ENCODE measurements at places on chromosomes 12 and 14.

GRCh38 chr14:99971941-99972747, 93.1 kb upstream of the EVL start:
- peak; percentile 79 for DNase-seq

DNA sequence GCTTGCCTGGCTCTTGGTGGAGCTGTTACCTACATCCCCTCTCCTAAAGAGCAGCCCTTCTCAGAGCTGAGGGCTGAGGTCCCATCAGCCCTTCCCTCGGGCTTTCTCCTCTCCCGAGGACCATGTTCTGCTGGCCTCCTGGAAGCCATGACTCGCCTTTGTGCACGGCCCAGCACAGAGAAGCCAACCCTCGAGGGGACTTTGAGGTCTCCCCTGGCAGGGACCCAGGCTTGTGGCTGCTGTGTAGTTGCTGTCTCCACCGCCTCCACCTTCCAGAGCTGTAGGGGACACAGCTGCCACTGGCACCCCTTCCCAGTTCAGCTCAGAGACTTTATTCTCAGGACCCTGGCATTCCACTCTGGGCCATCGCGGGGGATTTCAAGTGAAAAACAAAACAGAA, 22.9 kb upstream of the CCND2 start:
- DNase-seq, result no peak

- DNase-seq, result no peak
These were observed 377.6 kb upstream of the ATP2B1 start for GRCh38 chr12:90086281-90086680.

- DNase-seq, result no peak
These were observed 20.2 kb downstream of the KLHL28 start for GRCh38 chr14:44941591-44941990.

DNA sequence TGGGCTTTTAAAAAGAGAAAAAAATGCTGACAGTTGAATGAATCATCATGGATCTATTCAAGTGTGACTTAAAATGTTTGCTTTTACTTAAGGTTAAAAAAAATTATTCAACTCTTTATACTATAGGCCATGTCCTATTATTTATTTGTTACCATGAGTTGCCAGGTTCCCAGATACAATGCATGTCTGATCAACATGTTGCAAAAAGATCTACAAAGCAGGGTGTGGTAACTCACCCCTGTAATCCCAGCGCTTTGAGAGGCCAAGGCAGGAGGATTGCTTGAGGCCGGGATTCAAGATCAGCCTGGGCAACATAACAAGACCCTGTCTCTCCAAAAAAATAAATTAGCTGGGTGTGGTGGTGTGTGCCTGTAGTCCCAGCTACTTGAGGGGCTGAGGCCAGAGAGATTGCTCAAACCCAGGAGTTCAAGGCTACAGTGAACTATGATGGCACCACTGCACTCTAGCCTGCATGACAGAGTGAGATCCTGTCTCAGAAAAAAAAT, 460.8 kb downstream of the BCAT1 start:
- DNase-seq, result no peak

DNA sequence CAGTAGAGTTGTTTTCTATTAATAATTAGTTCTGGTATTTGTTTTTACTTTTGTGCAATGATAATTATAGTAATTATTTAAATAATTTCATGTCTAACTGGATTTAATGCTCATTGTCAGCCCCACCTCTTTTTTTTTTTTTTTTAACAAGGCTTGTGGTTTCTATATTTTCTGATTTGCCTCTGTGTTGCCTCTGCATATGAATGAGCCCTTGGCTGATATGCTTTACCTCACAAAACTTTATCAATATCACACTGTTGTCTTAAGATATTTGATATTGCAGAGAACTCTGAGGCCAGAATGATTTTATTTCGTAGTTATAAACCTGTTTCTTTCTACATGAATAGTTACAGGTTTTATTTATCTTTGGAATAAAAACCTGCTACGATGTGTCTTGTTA, 116.2 kb upstream of the ATP2B1 start:
- DNase-seq, result no peak

DNA sequence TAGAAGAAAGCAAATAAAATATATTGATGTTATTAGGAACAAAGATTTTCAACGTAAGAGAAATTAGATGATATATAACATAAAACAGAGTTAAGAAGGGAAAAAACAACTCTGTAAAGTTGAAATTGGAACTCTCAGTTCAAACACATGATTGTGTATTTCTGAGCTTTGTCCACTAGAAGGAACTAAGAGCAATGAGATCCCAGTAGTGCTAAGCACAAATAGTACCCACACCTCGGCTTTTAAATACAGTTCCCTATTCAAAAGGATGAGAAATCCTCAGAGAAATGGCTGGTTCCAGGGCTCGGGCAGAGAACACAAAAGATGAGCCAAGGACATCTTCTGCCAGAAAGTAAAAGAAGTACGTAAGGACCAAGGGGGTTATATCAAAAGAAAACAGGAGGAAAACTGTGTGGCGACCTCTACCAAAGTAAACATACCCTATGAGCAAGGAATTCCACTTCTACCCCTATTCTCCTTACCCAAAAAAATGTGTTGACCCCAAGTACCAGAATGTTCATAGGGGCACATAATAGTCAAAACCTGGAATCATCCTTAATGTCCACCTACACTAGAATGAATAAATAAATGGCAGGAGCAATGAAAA, 96.6 kb downstream of the SPTSSA start:
- no peak for DNase-seq

DNA sequence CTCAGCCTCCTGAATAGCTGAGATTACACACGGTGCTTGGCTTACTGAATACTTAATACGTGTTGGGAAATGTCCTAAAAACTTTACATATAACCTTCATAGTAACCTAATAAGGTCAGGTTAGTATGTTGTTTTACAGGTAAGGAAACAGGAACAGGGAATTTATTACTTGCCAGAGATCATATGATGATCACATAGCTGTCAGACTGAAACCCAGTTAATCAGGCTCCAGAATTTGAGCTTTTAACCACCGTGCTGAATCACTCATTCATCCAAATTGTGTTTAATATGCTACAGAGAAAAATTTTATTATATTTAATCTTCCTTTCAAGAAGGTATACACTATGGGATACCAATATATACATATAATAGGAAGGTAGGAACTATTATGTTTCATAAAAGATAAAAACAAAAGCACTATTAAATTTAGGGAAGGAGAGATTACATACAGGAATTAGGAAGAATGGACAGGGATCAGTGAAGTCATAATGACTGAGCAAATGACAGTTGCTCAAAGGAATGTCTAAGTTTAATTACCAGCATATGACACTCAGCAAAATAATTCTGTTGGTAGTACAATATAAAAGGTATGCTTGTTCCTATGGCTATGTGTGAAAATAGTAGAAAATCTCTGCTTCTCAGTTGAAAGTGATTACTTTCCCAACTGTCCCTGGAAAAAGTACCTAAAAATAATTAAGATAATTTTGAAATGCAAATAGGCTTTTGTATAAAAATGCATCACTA, 59.3 kb downstream of the HEATR5A start:
- no peak for DNase-seq

- DNase-seq, result no peak
These were observed 413.1 kb upstream of the CLEC14A start for GRCh38 chr14:38669027-38669426.

DNA sequence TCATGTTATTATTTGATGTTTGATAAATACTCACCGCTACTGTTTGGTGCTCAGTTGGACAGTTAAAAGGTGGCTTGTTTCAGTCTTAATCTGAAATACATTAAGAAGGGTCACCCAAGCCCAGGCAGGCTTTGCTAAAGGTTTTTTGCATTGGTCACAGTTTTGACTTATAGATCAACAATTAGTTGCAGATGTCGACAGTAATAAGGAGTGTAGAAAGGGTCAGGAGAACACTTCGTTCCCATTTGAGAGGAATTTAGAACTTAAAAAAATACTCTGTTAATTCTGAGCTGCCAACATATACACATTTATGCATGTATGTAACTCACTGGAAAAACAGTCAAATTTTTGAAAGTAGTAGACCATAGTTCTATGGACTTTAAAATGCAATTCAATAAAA, 130.3 kb downstream of the TMEM30B start:
- no peak for DNase-seq

Data from retina (tissue), 1 donor.